ENCODE measurements at places on chromosomes 3 and 15.

DNA sequence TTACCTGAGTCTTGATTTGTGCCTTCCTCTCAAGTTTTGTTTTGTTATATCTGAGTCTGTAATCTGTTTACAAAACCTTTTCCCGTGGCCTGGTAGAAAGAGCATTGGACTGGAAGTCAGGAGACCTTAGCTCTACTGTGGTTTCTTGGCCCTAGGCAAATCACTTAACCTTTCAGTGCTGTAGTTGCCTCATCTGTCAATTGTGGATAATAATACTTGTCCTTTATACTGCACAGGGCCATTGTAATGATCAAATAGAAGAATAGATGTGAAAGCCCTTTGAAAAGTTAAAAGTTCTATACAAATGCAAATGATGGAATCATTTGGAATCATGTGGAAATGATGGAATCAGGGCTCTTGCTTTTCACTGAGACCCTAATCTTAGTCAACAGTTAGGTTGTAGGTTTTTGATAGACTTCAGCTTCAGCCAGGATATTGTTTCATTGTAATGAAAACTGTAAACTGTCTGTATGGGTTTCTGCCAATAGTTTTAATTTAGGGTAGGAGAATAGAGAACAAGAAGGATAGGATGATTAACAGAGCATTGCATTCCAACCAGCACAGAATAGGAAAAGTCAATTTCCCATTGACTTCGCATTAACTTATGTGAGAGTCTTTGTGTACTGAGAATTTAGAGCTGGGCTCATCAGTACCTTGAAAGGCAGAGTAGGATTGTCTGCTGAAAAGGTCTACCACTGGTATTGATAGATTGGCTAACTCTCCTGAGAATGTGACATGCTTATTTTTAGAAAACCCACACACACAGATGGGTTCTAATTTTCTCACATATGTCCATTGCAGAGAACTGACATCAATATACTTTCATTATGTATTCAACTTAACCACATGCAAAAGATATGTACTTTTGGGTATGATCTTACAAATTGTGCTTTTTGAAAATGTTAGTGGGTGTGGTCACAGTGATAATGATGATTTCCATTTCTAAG lies 21.8 kb downstream of the MAP2K5 start:
- DNase-seq: no peak

GRCh38 chr3:112653881-112654300 lies 12.9 kb upstream of the CCDC80 start:
- peak; percentile 95 for DNase-seq

GRCh38 chr3:12323237-12323636 lies 34.4 kb downstream of the PPARG start:
- no peak for DNase-seq

DNA sequence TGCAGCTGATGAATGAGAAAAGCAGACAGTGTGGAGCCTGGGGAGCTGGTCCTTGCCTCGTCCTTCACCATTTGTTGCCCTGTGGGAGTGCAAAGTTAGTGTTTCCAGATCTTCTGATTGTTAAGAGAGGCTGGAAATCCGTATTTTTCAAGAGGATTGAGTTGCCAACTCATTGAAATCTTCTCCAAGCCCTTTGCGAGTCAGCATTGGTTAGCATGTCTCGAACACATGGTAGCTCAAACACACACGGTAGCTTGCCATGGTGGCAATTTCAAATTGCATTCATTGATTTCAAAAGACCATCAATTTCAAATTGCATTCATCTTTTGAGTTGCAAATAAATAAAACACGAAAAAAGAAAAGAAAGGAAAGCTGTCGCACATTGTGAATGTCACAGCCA lies 70.7 kb downstream of the SLCO3A1 start:
- no peak for DNase-seq

- peak; percentile 34 for DNase-seq
Measured at GRCh38 chr3:142888099-142888480, 793 bp downstream of the PCOLCE2 start.

DNA sequence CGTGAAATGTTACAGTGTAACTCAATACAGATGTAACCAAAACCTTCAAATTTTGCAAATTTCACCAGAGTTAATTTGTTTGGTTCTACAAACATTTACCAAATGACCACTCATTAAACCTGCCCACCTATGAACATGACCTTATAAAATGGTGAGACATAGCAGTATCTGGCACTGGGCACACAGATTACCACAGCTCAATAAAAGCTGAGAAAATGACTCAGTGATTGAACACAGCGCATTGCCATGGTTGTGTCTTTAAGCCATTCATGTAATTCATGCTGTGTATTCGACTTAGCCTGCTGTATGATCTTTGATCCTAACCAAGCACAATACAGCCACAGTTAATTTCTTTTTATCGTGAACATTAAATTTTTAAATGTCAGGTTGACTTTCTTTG lies 11.3 kb downstream of the PPARG start:
- DNase-seq: no peak

GRCh38 chr3:13963137-13963886 lies 83.4 kb upstream of the WNT7A start:
- DNase-seq: no peak

- no peak for DNase-seq
Measured at GRCh38 chr3:197270558-197271317, 27.7 kb downstream of the DLG1 start.

GRCh38 chr3:102144063-102144462 lies 290.8 kb upstream of the ZPLD1 start:
- no peak for DNase-seq

- DNase-seq: peak; percentile 91
Measured at GRCh38 chr15:101439920-101440319, 49.6 kb downstream of the PCSK6 start.

- no peak for DNase-seq
Measured at GRCh38 chr3:195904368-195904767, 4.0 kb downstream of the TNK2 start.

GRCh38 chr15:78092261-78093041 lies at the start of gene SH2D7:
Gene SH2D7, plus strand, starts transcription at chr15:78092561. Its CDS starts 24 bp downstream, at chr15:78092585.
- no peak for DNase-seq

DNA sequence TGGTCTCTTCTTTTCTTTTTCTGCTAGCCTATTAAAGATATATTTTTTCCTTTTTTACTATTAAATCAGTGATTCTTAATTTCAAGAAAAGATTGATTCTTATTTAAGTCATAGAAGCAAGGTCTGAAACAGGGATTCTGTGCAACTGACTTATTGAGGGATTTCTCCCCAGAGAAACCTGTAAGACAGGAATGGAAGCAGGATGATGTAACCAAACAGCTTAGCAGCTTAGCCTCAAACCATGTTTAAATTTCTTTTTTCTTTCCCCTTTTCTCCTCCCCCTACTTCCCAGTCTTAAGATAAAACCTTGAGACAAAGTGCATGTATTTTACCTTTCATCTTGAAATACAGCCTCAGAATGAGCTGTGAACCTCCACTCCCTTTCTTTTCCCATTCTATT lies 322.8 kb downstream of the NEK10 start:
- no peak for DNase-seq

DNA sequence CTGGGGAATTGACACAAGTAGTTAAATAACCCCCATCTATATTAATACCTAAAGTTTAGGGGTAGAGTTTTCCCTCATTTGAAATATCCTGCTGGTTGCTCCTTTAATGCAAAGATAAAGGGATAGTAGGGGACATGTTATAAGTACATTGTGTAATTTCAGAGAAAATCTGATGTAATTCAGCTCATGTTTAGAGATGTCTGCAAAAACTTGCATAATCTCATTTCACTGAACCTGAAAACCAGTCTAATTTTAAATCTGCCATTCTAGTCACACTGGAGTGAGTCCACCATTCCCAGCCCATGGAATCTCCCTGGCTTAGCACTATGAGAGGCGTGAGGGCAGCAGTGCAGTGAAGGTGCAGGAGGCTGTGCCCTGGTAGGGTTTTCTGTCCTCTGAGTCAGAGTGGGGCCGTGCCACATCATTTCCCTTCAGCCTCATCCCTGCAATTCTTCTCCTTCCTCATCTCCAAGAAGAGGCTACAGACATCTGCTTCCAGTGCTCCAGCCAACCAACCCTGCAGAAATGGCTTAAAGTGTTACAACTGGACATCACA lies 246.3 kb upstream of the UMPS start:
- peak; percentile 23 for DNase-seq

- DNase-seq: peak; percentile 61
Measured at GRCh38 chr15:73240866-73241499, 127.8 kb downstream of the HCN4 start.

DNA sequence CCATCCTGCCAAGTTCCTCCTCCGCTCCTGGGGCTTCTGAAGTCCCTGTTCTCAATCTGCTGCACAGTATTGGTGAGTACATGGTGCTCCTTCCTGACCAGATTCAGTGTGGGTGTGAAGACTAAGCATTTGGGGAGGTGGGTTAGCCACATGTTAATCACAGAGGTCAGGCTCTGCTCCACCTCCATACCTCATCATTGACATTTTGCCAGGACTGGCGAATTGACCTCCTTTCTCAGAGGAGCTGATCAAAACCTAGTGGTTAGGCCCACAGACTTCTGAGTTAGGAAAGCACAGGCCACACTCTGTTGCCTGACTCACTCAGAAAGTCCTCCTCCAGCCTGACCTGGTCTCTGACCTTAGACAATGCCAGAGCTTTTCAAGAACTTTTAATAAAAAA lies 8.4 kb upstream of the RPS17 start:
- no peak for DNase-seq

GRCh38 chr3:29426302-29427226 lies 145.7 kb downstream of the RBMS3 start:
- no peak for DNase-seq

DNA sequence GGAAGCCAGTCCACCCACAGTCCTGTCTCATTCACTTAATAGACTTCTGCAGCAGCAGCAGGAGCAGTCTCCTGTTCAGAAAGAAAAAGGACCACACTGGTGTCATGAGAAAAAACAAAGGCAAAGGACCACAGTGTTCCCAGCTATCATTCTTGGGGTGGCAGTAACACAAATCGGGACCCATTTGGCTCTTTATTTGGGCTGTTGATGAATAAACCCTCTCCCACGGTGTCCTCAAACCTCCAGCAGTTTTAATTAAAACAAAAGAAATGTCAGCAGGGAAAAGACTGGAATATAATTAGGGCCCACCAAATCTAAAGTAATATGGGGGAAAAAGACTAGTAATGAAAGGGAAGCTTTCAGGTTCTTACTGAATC lies 210.5 kb upstream of the SLC2A2 start:
- no peak for DNase-seq

DNA sequence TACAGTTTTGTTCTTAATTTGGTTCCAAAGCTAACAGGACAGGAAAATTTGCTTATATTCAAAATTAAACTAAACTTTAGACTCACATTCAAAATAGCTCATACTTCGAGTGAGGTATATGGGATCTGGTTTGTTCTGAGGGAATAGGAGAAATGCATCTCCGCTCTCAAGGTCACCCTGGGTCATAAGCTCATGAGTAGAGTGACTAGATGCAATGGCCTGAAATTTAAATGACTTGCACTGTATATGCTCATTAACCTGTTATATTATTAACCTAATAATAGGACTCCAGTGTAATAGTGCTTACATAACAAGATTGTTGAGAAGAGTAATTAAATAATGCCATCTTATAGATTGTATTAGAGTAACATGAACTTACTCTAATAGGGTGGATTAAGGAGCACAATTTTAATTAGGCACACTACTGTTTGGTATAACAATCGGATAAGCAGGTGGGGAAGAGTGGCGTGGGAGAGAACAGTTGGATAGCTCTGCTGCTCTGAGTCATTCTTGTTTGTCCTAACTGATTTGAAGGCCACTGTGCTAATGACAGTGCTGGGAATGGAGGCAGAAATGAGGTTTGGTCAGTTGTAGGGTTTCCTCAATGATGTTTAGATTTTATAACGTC lies 5.2 kb downstream of the NKTR start:
- DNase-seq: no peak

- peak; percentile 52 for DNase-seq
Measured at GRCh38 chr15:40310001-40310959, 2.5 kb upstream of the PLCB2 start.

DNA sequence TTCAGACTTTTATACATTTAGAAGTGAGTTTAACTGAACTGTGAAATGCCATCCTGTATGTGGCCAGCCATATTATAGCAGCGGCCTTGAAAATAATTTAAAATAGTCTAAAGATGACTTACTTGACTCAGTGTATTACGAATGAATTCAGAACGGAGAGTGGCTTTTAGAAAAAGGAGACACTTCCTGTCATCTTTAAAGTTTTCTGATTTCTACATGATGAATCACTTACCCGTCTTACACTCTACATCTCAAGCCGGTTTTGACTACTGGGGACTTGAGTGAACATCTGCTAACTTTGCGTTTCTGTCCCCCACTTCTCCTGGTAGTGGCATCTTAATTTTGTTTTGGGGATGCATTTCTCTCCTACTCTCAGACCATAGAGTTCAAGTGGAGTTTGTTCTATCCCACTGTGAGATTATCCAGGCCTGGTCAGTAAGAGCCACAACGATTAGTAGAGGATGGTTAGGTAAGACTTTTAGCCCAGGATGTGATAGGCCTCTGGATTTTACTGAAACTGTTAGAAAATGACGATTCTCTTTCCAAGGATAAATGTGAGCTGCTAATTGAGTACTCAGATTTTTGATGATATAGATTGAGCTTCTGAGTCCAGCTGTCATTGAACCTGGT lies 175.4 kb upstream of the CADPS start:
- DNase-seq: peak; percentile 79

- no peak for DNase-seq
Measured at GRCh38 chr3:32698506-32698905, 13.5 kb downstream of the CNOT10 start.

- peak; percentile 46 for DNase-seq
Measured at GRCh38 chr15:85380812-85381642, 624 bp downstream of the AKAP13 start.

- no peak for DNase-seq
Measured at GRCh38 chr3:46059432-46059831, 32.1 kb upstream of the XCR1 start.

- DNase-seq: peak; percentile 1
Measured at GRCh38 chr3:26712211-26713026, 89.8 kb downstream of the LRRC3B start.

DNA sequence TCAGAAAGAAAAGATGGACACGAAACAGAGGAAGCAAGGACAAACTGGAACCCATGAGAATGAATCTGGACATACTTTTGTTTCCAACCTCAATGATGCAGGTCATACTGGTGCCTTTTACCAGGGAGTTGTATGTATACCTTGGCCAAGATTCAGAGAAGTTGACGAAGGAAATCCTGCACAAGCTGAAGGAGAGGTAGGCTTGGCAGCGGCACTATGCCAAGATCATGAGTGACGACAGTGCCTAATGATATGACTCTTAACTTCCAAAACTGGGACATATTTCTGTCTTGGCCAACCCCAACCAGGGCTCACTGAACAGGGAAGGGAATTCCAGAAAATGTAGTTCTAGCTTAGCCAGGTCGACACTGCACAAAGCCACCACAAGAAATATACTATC lies 149.2 kb upstream of the SLCO3A1 start:
- no peak for DNase-seq

- no peak for DNase-seq
Measured at GRCh38 chr15:76065245-76065644, 5.5 kb downstream of the TMEM266 start.
